Tracheal epithelial cell (primary cell): ENCODE measurements at places on chromosomes 2 and 18. TPM values are rescaled to one million over a fixed set of nuclear protein-coding genes. Genes with fewer than 3 reads are reported as not detected.

Gene GALNT13
- 0.24 and 0.85 TPM in 2 replicates for total RNA-seq

Gene SERPINB3
- total RNA-seq, result 33.7 and 83.3 TPM in 2 replicates

Gene TBR1
- not detected in 2 replicates for total RNA-seq

Gene SCYGR4
- total RNA-seq, result not detected in 2 replicates

Gene CNDP1
- not detected in 2 replicates for total RNA-seq

Gene HOXD4
- 1.2 TPM in 1 of 2 replicates, not detected in the other for total RNA-seq

Gene SPP2
- total RNA-seq, result not detected in 2 replicates

Gene ST8SIA5
- total RNA-seq, result not detected in 2 replicates

Gene IL36G
- total RNA-seq, result 0.43 and 41.4 TPM in 2 replicates

Gene LINC00305
- not detected in 2 replicates for total RNA-seq

Gene ATP6V1C2
- 0.24 and 0.43 TPM in 2 replicates for total RNA-seq

Gene IMPACT
- total RNA-seq, result 32.0 TPM in 2 replicates

Gene TEKT4
- not detected in 2 replicates for total RNA-seq

Gene RAMP1
- total RNA-seq, result 4.9 and 5.5 TPM in 2 replicates

Gene UBXN2A
- total RNA-seq, result 13.0 and 13.5 TPM in 2 replicates

Gene KCNS3
- 3.0 and 20.2 TPM in 2 replicates for total RNA-seq

Gene ARHGEF33
- total RNA-seq, result under 0.01 and 0.64 TPM in 2 replicates

Gene MBD1
- 85.5 and 102 TPM in 2 replicates for total RNA-seq
